ENCODE measurements at places on chromosomes 16 and 17.

DNA sequence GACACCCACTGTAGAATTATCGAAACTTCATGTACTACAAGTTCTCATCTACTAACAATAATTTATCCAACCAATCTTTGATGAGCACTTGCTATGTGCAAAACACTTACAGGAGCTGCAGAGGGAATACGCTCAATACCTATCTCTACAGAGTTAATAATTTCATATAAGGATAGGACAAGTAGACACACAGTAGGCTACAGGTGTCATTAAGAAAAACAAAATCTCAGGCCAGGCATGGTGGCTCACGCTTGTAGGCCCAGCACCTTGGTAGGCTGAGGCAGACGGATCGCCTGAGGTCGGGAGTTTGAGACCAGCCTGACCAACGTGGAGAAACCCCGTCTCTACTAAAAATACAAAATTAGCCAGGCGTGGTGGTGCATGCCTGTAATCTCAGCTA, 91.3 kb upstream of the PLEKHM1 start:
- DNase-seq: no peak

- DNase-seq: peak; percentile 6
Observed at GRCh38 chr17:64385187-64386083, 5.2 kb downstream of the PECAM1 start.

DNA sequence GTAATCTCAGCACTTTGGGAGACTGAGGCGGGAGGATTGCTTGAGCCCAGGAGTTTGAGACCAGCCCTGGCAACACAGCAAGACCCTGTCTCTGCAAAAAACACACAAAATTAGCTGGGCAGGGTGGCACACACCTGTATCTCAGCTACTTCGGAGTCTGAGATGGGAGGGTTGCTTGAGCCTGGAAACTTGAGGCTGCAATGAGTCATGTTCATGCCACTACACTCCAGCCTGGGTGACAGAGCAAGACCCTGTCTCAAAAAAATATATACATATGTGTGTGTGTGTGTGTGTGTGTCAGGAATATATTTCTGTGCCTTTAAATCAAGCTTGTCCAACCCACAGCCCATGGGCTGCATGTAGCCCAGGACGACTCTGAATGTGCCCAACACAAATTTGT, 55.2 kb downstream of the CRISPLD2 start:
- DNase-seq: no peak

DNA sequence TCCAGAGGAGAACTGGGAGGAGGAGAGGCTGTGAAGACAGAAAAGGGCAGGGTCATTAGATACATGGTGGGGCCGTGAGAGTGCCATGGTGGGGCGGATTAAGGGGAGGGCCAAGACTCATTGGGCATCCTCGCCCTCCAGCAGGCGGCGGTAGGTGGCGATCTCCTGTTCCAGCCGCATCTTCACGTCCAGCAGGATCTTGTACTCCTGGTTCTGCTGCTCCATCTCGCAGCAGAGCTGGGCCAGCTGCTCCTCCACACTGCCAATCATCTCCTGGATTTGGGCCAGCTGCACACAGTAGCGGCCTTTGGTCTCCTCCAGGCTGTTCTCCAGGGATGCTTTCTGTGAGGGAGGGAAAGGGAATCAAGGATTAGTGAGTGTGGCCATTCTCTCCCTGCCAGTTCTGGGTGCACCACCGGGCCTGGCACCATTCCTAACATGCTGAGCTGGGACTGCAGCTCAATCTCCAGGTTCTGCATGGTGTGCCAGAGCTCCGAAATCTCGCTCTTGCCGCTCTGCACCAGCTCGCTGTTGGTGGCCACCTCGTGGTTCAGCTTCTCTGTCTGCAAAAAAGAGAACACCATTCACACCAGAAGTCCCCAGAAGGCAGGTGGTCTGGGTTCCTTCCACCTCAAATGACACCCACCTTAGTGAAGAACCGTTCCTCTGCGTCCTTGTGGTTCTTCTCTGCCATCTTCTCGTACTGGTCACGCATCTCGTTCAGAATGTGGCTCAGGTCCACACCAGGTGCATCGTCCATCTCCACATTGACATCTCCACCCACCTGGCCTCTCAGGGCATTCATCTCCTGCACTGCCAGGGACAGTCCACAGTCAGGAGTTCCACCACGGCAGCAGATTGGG, 129.0 kb downstream of the CCDC144A start:
- no peak for DNase-seq

DNA sequence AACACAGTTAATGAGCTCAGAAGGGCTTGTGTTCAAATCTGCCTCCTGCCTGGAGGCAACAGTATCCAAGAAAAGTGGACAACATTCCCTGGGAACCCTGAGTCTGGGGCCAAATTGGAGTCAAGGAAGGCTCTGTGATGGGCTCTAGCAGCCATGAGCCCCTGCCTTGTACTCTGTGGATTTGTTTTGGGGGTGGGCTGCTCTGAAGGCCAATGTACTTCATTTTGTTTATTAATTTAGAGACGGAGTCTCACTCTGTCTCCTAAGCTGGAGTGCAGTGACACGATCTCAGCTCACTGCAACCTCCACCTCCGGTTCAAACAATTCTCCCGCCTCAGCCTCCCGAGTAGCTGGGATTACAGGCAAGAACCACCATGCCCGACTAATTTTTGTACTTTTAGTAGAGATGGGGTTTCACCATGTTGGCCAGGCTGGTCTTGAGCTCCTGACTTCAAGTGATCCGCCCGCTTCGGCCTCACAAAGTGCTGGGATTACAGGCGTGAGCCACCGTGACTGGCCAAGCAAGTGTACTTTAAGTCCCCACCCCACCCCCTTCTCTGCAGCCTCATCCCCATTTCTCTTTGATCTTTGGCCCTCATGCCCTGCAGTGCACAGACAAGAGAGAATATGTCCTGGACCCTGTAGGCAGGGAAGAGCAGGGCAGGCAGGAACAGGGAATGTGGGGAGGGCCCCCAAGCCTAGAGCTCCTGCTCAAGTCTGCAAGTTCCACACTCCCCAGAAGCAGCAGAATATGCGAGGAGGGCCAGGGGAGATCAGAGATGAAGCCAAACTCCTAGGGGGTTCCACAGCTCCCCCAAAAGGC, 2.7 kb upstream of the GIP start:
- DNase-seq: no peak

GRCh38 chr16:50609471-50609870, 61.3 kb downstream of the NKD1 start:
- no peak for DNase-seq

DNA sequence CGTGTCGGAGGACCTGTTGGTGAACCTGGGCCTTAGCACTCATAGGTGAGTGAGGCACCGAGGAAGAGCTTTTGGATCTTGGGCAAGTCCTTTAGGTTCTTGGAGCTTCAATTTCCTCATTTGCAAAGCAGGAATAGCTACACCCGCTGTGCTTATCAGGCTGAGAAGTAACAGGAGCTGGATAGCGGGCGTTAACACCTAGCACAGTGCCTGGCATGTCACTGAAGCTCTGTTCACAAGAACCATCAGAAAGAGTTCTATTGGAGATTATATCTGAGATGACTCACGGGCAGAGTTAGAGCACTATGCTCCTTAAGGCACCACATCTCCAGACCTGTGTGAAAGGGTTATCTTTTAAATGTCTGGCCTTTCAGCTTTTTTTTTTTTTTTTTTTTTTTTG, 12.8 kb downstream of the MEOX1 start:
- DNase-seq: no peak
